ENCODE measurements at places on chromosomes 12 and 14.

DNA sequence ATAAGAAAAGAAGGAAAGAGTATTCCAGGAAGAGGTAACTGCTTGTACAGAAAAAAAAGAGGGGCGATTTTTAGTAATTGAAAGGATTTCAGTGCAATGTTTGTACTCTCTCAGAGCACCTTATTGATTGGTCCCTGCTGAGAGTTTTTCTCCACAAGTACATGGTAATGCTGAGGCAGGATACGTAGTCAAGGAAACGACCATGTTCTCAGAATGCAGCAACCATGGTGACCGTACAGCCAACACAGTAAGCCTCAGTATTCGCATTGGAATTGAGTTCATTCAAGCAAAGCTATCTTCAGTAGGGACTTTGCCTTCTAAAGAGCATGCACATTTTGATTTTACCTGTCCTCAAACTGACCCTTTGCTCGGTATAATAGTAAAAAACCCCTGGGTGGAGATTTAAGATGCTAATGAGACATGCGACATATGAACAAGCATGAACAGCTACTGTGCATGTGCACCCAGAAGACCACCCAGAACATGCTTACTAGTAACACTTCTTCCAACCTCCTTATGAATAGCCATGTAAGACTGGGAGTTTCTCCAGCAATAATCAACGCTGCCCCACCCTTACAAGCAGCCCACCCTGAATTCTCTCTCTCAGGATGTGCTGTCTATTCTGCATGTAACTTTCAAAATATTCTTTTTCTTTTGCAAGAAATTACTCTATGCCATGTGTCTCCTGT, 6.2 kb upstream of the SLC41A2 start:
- no peak for DNase-seq

DNA sequence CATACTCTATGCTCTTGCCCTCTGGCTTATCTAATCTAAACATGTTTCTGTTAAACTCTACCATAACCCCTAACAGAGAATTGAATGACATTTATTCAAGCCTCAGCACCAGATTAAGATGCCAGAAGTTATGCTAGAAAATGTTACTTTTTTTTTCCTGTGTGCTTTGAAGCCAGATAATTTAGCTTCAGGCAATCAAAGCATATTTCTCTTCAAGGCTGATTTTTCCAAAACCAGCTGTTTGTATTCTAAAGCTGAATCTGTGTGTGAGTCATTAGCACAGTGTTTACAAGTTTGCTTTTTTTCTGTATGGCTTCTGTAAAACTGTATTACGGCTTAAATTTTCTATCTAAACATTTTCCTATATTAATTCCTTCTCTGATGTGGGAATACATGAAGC, 326.1 kb downstream of the FSCB start:
- DNase-seq = no peak

GRCh38 chr12:54700301-54700700, 52.1 kb upstream of the DCD start:
- DNase-seq = peak; percentile 42

- no peak for DNase-seq
Observed at GRCh38 chr14:94303111-94303510, 10.0 kb upstream of the SERPINA10 start.

- DNase-seq = no peak
Observed at GRCh38 chr12:26028953-26029735, 70.7 kb downstream of the RASSF8 start.

- DNase-seq = no peak
Observed at GRCh38 chr12:98059659-98060343, 455.6 kb upstream of the TMPO start.

DNA sequence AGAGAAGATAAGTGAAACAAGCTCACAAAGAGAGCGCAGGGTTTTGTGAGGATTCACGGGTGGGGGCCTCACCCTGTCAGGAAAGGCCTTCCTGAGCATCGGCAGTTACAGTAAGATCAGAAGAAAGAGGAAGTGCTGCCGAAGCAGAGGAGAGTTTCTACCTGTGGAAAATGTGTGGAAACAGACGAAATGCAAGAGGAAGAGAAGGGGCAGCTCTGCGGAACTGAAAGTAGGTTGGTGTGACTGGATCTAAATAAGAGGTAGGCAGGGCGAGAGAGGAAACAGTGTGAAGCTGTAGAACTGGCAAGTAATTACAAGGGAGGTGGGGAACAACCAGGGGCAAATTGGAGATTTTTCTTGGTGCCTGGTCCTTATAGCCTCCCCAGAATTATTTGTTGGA, 2.6 kb downstream of the GPR68 start:
- no peak for DNase-seq

GRCh38 chr12:121795034-121795968, 1.8 kb upstream of the RHOF start:
- DNase-seq = peak; percentile 90

GRCh38 chr14:99568567-99569560, 35.1 kb downstream of the CCDC85C start:
- DNase-seq = peak; percentile 81

DNA sequence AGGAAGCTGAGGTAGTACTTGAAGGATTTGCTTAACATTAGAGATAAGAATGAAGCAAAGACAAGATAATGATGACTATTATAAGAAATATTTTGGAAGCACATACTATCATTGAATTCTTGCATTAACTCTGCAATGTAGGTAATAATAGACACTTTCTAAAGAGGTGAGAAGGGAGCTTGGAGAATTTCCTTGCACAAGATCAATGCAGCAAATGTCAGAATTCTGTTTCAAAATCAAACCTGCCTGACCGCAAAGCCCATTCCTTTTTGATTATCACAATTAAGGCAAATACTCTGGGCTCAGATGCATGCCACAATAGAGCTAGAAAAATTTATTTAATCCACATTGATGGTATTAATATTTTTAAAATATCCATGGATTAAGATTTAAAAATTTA, 50.4 kb upstream of the RIC8B start:
- DNase-seq = no peak

DNA sequence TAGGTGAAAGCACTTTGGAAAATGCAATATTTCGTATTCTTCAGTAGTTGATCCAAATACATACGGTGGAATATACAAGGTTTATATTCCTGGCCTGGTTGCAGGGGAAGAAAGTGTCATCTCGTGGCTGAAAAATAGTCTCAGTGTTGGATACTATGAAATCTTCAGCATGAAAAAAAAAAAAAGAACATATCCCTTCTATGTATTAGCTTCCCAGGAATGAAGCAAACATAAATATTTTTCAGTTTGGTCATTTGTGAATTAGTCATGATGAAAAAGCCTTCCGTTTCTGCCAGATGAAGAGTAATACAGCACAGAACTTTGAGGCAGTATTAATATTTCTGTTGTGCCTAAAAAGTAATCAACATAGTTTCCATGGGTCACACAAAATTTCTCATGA, 36.7 kb downstream of the FLRT2 start:
- no peak for DNase-seq

GRCh38 chr12:79250186-79250585, 385.6 kb downstream of the SYT1 start:
- no peak for DNase-seq

DNA sequence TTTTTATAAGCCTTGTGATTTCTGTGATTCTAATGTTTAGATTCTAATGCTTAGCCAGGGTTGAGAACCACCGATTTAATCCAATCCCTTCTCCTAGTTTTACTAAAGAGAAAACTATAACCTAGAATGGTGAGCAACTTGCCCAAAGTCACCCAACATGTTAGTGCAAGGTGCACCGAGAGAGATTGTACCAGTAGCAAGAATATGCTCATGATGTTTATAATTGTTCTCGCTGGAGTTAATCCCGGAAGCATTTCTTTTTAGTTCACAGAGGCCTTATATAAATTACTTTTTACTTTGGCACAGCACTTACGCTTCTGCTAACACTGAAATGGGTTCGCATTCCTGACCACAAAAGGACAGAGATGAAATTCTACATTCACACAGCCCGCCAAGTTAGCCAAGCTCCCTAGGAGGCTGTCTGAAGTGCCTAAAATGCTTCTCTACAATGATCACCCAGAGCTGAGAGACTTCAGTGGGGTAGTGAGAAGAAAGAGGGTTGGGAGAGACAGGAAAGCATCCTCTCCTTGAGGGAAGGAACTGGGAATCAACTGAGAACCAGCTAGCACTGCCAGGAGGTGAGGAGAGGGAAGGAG, 579 bp upstream of the BLOC1S1 start:
- no peak for DNase-seq

GRCh38 chr12:124233846-124234640, 60.9 kb upstream of the RFLNA start:
- no peak for DNase-seq

GRCh38 chr14:82419933-82420332, 886.3 kb upstream of the SEL1L start:
- no peak for DNase-seq

- no peak for DNase-seq
Observed at GRCh38 chr12:131355361-131356245, 355.3 kb upstream of the SFSWAP start.

- DNase-seq = no peak
Observed at GRCh38 chr14:103518422-103519042, 4.1 kb downstream of the CKB start.

DNA sequence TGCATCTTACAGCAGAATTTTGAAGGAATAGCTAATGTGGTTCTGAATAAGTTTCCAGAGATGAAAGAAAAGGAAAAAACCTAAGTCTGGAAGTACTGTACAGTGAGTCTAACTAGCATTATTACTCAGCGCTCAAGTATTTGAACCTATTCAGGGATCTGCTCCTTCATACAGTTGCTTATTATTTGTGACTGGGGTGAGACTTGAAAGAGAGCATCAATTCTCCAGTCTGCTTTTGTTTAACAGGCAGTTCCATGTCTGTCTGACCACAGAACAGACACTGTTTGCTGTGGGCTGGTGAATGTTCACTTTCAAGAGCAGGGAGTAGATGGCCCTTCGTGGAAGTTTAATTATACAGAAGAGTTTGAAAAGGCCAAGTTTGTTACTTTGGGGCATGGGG, 9.3 kb downstream of the ETV6 start:
- DNase-seq = no peak

- DNase-seq = no peak
Observed at GRCh38 chr12:116466536-116466935, 92.6 kb upstream of the MAP1LC3B2 start.

DNA sequence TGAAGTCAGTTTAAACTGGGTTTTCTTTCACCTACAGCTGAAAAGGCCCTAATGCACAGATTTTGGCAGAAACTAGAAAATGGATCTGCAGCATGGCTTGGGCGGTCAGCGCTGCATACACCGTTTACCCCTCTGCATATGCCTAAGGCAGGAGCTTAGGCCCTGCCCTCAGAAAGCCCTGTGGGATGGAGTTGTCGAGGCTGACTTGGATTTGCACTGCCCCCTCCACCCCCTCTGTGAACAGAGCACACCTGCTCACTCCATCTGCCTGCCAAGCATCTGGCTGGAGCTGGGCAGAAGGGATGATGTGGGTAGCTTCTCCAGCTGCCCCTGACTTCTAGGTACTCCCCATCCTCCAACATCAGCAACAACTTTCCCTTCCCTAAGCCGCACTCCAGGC, 41.9 kb downstream of the TTC7B start:
- no peak for DNase-seq

DNA sequence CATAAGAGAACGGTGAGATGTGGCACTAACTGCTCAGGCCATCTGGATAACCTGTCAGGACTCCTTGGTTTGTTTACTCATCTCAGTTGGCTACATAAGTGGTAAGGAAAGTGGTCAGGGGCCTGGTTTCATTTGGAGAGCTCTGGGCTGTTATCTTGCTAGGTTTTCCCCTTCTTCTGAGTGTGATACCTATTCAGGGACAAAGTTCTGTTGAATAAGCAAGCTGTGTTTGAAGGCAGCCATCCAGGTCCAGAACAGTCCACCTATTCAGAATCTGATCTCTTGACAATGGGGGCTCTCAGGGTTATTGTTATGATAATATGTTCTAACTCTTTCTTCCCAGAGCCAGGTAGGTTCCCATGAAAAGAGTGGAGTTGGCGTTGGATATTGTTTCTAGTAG, 194.9 kb downstream of the PAH start:
- DNase-seq = no peak

- no peak for DNase-seq
Observed at GRCh38 chr12:47366157-47366556, 286.4 kb upstream of the AMIGO2 start.

Measured in large intestine (tissue), 12 donors.